A172 (cell line): ENCODE measurements at places on chromosomes 2 and 18.

DNA sequence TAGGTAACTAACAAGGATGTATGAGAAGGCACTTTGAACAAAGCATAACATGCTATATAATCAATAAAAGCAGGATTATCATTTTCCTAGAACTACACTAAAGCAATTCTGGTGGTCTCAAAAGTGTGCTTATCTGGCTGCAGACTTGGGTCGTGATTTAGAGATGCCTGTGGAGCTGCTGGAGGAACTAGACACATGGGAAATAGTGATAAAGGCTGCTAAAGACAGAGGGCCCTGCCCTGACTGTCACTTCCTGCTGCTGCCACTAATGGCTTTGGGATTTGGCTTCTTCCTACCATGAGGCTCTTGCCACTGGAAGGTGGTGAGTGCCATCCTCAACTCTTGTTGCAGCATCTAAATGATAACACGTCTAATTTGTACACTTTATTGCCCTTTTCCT is 22.5 kb downstream of the TMEM178A start:
- DNase-seq, result no peak

DNA sequence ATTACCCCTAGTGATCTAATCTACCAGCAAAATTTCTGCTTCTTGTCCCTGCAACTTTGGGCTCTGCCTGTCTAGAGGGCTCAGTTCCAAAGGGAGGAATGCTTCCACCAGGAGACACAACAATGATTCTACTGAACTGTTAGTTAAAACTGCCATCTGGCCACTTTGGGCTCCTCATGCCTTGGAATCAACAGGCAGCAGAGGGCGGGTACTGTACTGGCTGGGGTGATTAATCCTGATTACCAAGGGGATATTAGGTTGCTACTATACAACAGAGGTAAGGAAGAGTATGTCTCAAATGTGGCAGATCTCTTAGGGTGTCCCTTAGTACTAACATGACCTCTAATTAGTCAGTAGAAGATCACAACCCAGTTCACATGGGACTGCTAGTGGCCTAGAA is 21.4 kb downstream of the HADHA start:
- DNase-seq, result no peak

- no peak for DNase-seq
These were observed 247.2 kb upstream of the EPAS1 start for GRCh38 chr2:46050027-46050426.

GRCh38 chr2:44535376-44535775 is 173.6 kb downstream of the CAMKMT start:
- DNase-seq, result no peak

DNA sequence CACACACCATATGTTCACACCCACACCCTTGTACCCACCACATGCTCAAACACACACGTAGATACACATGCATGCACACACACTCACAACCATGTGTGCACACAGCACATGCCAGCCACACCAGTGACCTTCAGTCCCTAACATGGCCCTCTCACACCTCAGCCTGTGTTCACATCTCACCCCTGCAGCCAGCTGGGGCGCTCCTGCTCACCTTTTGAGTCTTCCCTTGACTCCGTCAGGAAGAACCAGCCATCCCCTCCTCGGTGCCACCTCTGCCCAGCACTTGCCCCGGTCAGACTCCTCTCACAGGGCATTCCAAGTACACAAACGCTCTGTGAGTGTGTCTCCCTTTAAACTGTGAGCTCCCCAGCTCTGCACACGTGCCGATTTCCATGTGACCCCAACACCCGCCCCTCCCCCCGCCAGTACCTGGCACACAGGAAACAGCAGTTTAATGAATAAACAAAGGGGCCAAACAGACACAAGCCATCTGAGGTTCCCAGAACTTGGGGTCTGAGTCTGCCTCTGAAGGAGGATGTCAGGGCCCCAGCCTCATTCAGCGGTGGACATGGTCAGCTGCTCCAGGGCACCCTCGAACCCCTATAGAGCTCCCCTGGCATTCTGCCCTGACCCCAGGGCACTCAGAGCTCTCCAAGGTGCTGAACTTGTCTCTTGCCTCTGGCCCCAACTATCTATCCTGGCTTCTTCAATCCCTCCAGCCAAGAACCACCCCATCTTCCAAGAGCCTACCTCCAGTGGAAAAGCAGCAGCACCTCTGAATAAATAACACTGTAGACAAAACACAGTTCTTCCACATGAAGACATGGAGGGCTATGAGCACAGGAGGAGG is 252.9 kb downstream of the ATAD2B start:
- DNase-seq, result peak; percentile 27

DNA sequence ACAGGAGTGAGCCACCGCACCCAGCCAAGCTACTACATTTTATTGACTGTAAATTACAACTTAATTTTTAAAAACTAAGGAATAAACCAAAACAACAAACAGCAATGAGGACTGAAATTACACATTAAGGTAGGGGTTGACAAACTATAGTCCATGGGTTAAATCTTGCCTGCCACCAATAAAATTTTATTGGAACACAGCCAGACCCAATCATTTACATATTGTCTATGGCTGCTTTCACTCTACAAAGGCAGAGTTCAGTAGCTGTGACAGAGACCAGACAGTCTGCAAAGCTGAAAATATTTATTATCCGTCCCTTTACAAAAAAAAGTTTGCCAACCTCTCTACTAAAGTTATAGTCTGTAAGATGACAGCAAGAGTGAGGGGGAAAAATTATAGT is 24.3 kb upstream of the UGP2 start:
- no peak for DNase-seq

- DNase-seq, result no peak
These were observed 7.4 kb upstream of the HES6 start for GRCh38 chr2:238247002-238247822.

- no peak for DNase-seq
These were observed 22.1 kb upstream of the CNOT11 start for GRCh38 chr2:101230541-101231001.

DNA sequence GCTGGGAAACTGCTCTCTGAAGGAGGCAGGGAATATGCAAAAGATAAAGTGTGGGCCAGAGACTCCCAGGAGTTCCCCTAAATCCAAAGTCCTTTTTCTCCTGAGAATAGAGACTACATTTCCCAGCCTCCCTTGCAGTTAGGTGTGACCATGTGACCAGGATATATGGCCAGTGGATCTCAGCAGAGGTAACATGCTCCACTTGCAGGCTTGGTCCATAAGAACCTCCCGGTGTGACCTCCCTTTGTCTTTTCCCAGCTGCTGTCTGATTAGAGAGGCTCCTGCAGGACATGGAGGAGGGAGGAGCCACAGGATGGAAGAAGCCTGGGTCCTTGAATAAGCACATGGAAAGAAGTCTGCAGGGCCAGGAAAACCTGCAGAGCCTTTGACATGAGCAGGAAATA is 76.2 kb downstream of the TGFA start:
- DNase-seq, result no peak

GRCh38 chr2:73984922-73985307 is 205 bp downstream of the TET3 start:
- no peak for DNase-seq

DNA sequence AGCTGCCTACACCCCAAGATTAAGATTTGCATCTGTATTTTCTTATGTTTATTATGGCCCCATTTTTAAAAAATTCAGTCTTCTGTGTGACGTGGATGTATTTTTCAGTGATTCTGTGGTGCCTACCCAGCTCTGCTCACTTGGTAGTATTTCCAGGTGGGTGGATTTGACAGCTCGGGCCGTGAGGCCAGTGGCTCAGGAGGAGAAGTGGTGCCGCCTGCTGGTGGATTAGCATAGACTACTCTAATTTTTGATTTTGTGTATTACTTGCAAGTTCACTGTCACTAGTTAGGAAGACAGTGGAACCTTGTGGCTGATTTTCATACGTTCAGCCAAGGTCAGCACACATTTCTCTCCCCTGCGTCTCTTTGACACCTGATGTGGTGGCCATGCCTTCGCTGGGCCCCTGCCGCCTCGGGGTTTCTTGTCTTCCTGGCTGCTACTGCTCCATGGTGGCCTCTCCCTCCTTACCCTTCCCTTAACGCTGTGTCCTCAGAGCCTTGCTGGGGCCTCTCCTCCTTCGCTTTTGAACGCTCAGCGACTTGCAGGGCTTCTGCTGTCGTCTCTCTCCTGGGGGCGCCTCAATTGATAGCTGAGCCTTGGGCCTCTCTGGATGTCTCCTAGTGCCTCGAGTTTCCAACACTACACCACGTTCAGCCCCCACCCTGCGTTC is 89.4 kb downstream of the DGKD start:
- DNase-seq, result peak; percentile 85

- no peak for DNase-seq
These were observed 110.9 kb downstream of the LRRC30 start for GRCh38 chr18:7341581-7342337.

GRCh38 chr18:47287911-47288585 is 36.6 kb upstream of the SKOR2 start:
- no peak for DNase-seq

- DNase-seq, result no peak
These were observed 937.2 kb upstream of the DDX18 start for GRCh38 chr2:116877274-116877673.

DNA sequence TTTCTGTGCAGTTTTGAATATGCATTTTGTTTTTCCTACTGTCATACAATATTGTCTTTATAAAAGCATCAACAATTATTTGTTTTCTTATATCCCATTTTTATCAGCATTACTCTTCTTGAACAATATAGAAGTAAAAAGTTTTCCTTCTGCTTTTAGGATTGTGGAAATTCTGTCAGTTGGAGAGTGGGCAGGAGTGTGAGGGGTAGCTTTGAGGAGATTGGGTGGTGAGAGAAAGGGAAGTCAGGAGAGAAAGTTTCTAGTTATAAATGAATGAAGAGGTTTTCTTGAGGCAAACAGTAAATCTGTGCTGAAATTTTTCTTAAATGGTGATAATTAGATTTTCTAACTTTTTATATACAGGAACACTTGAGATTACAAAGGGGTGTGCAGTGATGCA is 151.7 kb upstream of the NOSTRIN start:
- DNase-seq, result no peak

GRCh38 chr2:239558661-239559060 is 157.8 kb upstream of the HDAC4 start:
- DNase-seq, result no peak

GRCh38 chr2:161844822-161845221 is 220.6 kb downstream of the SLC4A10 start:
- DNase-seq, result no peak

GRCh38 chr2:136019306-136019705 is 33.9 kb upstream of the DARS1 start:
- no peak for DNase-seq

- no peak for DNase-seq
These were observed 25.4 kb upstream of the SLC66A3 start for GRCh38 chr2:11129598-11130449.

DNA sequence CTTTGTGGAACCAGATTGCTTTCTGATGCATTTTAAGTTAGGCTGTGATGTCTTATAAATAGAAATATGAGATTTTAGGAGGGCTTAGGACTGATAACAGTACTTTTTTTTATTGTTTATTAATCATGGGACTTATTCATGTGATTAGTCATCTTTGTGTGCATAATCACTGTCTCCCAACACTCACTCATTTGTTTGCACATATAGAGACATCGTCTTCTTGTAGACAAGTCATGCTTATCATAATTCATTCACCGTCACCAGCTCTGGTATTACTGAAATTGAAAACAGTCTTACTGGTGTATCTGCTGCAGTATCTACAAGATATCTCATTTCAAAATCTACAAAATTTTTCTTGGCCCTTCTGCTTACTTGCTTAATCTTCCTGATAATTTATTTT is 45.8 kb downstream of the WDR7 start:
- DNase-seq, result no peak

GRCh38 chr2:118859157-118859770 is 11.8 kb upstream of the EN1 start:
- no peak for DNase-seq

DNA sequence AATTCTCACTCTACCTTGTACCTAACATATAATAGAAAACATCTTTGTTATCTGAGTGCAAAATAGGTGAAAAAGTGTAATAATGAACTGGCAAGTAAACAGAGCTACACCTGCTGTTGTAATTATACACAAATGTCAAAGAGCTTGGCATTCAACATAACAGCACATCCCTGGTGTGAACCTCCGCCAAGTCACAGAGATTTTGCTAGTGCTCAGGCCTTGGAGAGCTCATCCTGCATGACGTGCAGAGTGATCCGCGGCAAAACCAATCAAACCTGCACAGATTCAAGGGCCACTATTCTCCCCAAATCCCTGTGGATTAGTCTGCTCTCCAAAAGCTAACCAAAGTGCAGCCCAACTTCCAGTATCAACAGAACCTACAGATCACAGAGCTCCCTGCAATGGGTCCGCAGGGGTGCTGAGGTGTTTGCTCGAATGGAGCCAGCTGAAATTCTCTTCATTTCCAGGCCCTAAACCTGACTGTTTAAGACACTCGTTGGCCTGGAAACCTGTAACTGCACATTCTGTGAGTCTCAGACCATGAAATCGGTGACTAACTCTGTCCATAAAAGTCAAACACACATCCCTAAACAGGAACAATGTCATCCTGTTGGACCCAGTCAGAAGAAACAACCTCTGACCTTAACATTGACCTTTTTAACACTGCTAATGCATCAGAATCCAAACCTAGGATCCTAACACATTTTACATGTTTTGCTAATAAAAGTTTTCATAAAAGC is 111.8 kb downstream of the EPB41L3 start:
- no peak for DNase-seq

DNA sequence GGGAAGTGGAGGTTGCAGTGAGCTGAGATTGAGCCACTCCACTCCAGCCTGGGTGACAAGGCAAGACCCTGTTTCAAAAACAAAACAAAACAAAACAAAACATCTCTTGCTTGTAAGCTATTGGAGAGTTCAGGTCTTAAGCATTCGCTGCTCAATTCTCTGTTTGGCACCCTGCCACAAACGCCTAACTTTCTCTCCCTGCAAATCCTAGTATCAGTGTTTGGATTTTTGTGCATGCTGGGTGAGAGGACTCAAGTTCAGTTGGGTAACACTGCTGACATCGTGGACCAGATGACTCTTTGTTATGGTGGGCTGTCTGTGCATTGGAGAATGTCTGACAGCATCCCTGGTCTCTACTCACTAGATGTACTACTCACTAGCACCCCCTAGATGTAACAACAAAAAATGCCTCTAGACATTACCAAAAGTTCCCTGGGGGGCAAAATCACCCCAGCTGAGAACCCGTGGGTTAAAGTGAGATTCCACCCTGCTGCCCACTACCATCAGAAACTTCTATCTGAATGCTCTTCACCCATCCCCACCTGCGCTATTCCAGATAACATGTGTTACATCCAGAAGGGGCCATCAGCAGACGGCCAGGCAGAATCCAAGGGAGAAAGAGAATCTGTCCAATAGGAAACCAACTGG is 50.9 kb downstream of the CACNB4 start:
- DNase-seq, result no peak

GRCh38 chr2:37898448-37898847 is 26.6 kb upstream of the RMDN2 start:
- no peak for DNase-seq
